A549 treated with RU486 at 1 μM for 4 hours (cell line): ENCODE measurements at places on chromosomes 1 and 21. TPM values are rescaled to one million over a fixed set of nuclear protein-coding genes. Genes with fewer than 3 reads are reported as not detected.

Gene MUL1
- 34.3 to 40.6 TPM (median 39.6 TPM) in 5 replicates for total RNA-seq

Gene KRTAP19-1
- not detected in 5 replicates for total RNA-seq

Gene NPHS2
- not detected in 5 replicates for total RNA-seq

Gene S100A7A
- total RNA-seq, result not detected in 5 replicates

Gene SMCP
- not detected in 5 replicates for total RNA-seq

Gene GPR161
- 8.8 to 16.6 TPM (median 12.8 TPM) in 5 replicates for total RNA-seq

Gene DNASE2B
- not detected in 5 replicates for total RNA-seq

Gene MX2
- 0.03 to 0.26 TPM (median 0.21 TPM) in 3 of 5 replicates, not detected in the others for total RNA-seq

Gene CELA2A
- total RNA-seq, result 0.17 TPM in 1 of 5 replicates, not detected in the others

Gene MR1
- 6.4 to 8.4 TPM (median 6.7 TPM) in 5 replicates for total RNA-seq

Gene CYP4Z1
- not detected in 5 replicates for total RNA-seq

Gene C1QB
- total RNA-seq, result not detected in 5 replicates

Gene TMEM81
- 1.9 to 4.2 TPM (median 2.2 TPM) in 5 replicates for total RNA-seq

Gene LAMC1
- total RNA-seq, result 101 to 130 TPM (median 110 TPM) in 5 replicates

Gene DYNLT4
- total RNA-seq, result 0.32 to 0.64 TPM (median 0.48 TPM) in 4 of 5 replicates, not detected in the other

Gene CASQ1
- total RNA-seq, result not detected in 5 replicates

Gene CCDC181
- 0.07 to 0.25 TPM (median 0.15 TPM) in 3 of 5 replicates, not detected in the others for total RNA-seq

Gene MYBPH
- not detected in 5 replicates for total RNA-seq

Gene PLPPR5
- not detected in 5 replicates for total RNA-seq

Gene PDPN
- total RNA-seq, result not detected in 5 replicates

Gene TNNT2
- total RNA-seq, result 0.17 to 0.27 TPM in 2 of 5 replicates, not detected in the others

Gene EFNA1
- 34.4 to 48.7 TPM (median 37.8 TPM) in 5 replicates for total RNA-seq

Gene LCE1D
- not detected in 5 replicates for total RNA-seq

Gene ARHGEF10L
- total RNA-seq, result 5.7 to 7.5 TPM (median 5.7 TPM) in 5 replicates

Gene WDR64
- total RNA-seq, result not detected in 5 replicates

Gene AQP10
- total RNA-seq, result not detected in 5 replicates

Gene CDK18
- total RNA-seq, result 0.70 to 1.3 TPM (median 0.90 TPM) in 5 replicates

Gene PYHIN1
- total RNA-seq, result not detected in 5 replicates

Gene MARK1
- 0.07 to 0.32 TPM (median 0.11 TPM) in 5 replicates for total RNA-seq

Gene S100A1
- 0.48 to 1.1 TPM (median 0.76 TPM) in 4 of 5 replicates, not detected in the other for total RNA-seq

Gene ERI3
- total RNA-seq, result 47.9 to 62.4 TPM (median 60.8 TPM) in 5 replicates

Gene PBXIP1
- 11.8 to 16.5 TPM (median 14.4 TPM) in 5 replicates for total RNA-seq

Gene PLD5
- 0.93 to 1.7 TPM (median 1.3 TPM) in 5 replicates for total RNA-seq

Gene CD1B
- total RNA-seq, result not detected in 5 replicates

Gene PRRX1
- total RNA-seq, result 0.02 TPM in 1 of 5 replicates, not detected in the others

Gene CRABP2
- 11.5 to 19.1 TPM (median 11.6 TPM) in 5 replicates for total RNA-seq

Gene RABGGTB
- total RNA-seq, result 44.5 to 89.8 TPM (median 70.6 TPM) in 5 replicates

Gene GBP5
- not detected in 5 replicates for total RNA-seq

Gene CD247
- total RNA-seq, result 0.15 to 0.34 TPM (median 0.24 TPM) in 5 replicates

Gene LEFTY1
- 0.21 to 0.48 TPM (median 0.37 TPM) in 5 replicates for total RNA-seq
